Stimulated activated CD8-positive, alpha-beta memory T cell treated with anti-CD3 and anti-CD28 coated beads, Interleukin-4, amount 100 ng/mL, for 1 hour (primary cell): ENCODE measurements at places on chromosomes 4 and X.

DNA sequence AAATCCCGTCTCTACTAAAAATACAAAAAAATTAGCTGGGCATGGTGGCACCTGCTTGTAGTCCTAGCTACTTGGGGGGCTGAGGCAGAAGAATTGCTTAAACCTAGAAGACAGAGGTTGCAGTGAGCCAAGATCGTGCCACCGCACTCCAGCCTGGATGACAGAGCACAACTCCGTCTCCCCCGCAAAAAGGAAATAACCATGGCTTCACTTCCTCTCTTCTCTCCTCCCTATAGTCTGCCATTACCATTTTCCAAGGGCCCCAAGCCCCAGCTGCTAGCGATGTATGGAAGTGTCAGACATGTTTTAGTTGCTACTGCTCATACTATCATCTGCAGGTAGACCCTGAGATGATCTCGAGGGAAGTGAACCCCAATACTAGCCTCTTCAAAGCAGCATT lies 177.3 kb upstream of the FAM9B start:
- no peak for DNase-seq

DNA sequence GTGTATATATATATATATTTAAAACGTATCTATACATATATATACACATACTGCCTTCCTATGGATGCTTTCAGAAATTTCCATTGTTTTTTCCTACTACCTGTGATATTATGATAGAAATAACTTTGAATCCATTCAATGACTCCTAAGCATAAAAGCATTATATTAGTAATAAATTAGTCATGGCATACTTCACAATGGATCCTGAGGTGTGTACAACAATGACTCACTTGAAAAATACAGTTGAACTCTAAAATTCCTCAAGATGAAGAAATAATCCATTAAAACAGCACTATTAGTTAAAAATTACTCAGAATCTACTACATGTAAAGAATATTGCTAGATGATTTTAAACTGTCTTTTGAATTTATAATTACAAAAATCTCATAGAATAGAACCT lies 201.1 kb downstream of the STPG2 start:
- DNase-seq: no peak

- no peak for DNase-seq
Measured at GRCh38 chr4:84089652-84090437, 409.2 kb downstream of the NKX6-1 start.

DNA sequence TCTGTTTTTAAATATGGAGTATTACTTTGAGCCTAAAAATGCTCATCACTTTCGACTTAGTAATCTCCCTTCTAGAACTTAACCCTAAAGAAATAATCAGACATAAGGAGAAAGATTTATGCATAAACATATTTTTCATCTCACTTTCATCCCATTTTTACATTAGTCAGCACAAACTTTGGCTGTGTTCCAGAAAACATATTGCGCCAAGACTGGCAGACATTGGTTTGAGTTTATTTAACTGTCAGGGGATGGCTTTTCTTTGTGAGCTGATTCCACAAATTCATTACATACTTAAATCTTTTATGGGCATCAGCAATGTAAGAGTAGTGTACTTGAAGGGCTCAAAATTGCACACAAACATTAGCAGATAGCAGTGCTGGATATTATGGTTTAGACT lies 23.7 kb downstream of the MAOA start:
- DNase-seq: no peak

GRCh38 chr4:102732678-102733077 lies 28.1 kb downstream of the MANBA start:
- DNase-seq: no peak

DNA sequence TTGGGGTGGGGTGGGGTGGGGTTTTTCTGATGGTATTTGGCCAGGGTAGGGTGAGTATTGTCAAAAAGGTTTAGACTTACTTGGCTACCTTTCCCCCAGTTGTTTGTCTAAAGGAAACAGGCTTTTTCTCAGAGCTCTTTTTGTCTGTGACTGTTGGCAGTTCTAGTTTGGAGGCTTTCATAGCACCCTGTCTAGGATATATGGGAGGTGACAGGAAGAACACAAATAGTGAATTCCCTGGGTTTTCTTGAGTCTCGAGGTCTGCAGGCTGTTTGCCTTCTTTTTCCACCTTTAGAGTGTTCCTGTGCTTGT lies 13.5 kb downstream of the RPS6KA3 start:
- DNase-seq: no peak

- DNase-seq: no peak
Measured at GRCh38 chrX:115957862-115958490, 212.6 kb upstream of the AGTR2 start.

- no peak for DNase-seq
Measured at GRCh38 chr4:180057299-180057721, 2185.9 kb upstream of the TENM3 start.

GRCh38 chrX:85244450-85245211 lies 840 bp downstream of the ZNF711 start:
- no peak for DNase-seq

DNA sequence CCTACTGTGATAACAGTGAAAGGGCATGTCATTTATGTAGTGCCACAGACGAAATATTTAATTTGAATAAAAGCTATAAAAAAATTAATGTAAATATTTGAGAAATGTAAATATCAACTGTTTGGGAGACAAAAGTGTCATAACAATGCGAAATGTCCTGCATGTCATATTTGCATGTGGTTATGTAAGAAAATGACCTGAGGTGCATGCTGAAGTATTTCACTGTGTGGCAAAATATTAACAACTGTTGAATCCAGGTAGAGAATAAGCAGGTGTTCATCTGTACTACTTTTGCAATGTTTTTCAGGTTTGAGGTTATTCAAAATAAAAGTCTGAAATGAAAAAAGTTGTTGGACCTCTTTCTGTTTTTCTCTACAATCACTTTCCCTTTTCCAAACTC lies 30.9 kb downstream of the PROM1 start:
- no peak for DNase-seq

GRCh38 chr4:168612450-168613135 lies 115.7 kb downstream of the PALLD start:
- DNase-seq: no peak

GRCh38 chrX:13552892-13553291 lies 16.5 kb upstream of the EGFL6 start:
- no peak for DNase-seq

DNA sequence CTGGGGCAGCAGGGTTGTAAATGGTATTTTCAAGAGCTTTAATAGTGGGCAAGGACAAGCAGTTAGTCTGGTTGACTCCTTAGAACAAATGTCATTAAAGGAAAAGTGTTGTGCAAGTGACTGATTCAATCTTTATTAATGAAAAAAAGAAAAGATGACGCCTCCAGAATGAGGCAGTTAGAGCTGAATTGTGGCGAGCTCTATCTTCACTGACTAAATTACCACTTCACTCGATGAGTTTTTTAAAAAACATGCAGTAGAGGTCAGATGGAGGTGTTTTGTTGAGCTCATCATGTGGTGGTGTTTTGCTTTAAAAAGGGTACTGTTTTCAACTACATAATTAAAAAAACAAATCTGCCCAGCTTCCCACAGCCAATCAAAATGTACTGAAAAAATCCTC lies 28.1 kb upstream of the TENM3 start:
- DNase-seq: no peak

DNA sequence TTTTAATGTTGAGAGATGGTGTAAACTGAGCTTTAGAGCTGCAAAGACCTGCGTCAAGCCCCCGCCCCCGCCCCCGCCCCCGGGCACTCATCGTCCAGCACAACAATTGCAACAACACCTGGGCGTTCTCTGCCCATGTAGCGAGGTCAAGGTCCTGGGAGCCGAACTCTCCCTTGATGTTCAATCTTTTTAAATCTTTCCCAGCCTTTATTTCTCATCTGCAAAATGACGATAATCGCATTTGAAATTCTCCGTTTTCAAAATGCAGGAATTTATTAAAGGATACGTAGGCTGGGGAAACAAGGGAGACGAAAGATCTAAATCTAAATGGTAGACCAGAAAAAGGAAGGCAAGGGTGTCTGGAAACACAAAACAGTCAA lies 648 bp upstream of the MSMO1 start:
- DNase-seq: no peak

DNA sequence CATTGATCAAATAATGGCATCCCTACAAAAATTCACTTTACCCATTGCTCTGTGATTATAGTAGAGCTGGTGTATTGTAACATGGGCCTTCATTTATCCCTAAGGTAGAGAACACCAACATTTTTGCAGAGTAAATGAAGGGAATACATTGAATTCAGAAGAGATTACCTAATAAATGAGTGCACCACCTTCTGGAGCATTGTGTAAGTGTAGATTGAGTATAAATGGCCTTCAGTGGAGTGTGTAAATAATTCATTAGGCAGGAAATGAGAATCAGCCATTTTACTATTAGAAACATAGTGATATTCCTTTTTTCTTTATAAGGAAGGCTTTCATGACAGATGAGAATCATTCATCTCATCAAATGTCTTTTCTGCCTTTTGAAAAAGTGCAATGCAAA lies 155.8 kb downstream of the FAM47B start:
- no peak for DNase-seq

GRCh38 chr4:86947501-86948120 lies 12.8 kb downstream of the AFF1 start:
- no peak for DNase-seq

DNA sequence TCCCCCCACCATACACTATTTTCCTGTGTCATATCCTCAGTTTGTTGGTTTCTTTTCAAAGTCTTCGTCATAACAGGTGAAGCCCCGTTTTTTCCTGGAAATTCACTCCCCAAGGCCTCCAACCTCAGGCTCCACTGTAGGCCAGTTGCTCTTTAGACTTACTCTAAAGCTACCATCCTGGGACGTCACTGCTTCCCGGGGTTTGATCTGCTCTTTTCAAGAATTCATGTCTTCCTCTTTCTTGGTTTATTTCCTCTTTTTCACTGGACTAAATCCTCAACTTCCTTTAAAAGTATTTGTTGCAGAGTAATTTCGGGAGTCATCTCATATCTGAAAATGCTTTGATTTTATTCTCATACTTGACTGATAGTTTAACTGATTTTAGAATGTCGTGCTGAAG lies 6.5 kb upstream of the SERTM2 start:
- no peak for DNase-seq

DNA sequence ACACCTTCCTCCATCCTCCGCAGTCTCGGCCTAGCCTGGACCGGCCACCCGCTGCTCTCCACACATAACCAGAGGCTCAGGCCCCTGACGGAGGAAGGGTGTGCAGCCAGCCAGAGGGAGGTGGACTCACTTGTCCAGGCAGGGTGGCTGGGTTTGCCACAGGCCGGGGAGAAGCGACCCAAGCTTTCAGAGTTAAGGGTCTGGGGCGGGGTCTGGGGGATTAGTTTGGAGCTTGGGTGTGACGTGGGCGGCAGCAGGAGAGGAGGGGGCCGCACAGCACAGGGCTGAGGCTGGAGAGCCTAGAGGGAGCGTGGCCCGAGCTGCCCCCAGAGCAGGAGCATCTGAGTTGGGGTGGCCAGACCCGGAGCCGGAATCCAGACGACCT lies 22.4 kb upstream of the CPLX1 start:
- DNase-seq: no peak
